ENCODE measurements at places on chromosomes 12 and 14. TPM values are rescaled to one million over a fixed set of nuclear protein-coding genes. Genes with fewer than 3 reads are reported as not detected.
A peak's percentile ranks its signal among the peaks of the same experiment; 100 is the strongest.

Gene HOXC4
- not detected for total RNA-seq

Gene OTUB2
- total RNA-seq, result 2.2 TPM

DNA sequence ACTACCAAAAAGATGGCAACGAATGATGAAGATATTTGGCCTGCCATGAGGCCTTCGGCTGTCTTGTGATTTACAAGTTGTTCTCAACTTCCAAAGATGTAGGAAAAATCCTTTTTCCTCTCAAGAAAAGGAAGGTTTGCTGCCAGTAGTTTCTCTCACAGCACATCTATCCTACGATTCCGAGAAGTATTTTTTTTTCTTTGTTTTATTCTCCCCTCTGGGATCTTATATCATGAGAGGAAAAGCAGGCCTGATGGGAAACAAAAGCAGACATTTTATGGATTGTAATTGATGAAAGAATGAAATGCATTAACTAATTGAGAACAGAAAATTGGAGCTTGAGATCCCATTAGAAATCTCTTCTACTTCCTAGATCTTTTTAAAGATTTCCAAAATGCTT is 1197.9 kb upstream of the SEL1L start:
- no peaks in the 10 kb centered on the region for H3K27me3 ChIP-seq
- H3K4me1 ChIP-seq, result no peaks in the 10 kb centered on the region
- no peak for DNase-seq
- H3K36me3 ChIP-seq, result no peaks in the 10 kb centered on the region
- no peak overlapping the region for H3K27ac ChIP-seq

DNA sequence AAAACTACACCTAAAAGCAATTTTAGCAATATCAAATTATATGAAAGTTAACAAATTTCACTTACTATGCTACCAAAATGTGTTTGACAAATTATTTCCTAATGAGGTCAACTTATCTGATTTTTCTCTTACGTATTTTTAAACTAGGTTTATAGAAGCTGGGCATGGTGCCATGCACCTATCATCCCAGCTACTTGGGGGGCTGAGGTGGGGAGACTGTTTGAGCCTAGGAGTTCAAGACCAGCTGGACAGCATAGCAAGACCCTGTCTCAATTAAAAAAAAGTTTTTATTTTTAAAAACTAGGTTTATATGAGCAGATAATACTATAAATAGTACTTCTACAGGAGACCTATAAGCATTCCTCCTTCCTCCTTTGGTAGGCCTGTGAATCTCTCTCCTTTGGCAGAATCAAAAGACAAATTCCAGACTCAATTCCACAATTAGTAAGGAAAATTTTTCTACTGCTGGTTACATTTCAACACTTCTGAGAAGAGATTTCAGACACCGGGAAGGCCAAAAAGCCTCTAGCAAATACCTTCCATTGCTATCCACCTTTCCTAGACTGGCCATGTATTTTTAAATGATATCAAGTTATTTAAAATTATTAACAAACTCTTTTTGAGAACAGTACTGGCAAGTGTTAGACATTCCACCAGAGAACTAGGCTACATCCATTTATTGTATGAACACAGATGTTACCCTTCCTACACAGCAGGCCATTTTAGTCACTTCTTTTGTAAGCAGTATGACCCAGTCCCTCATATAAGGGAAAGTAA is 34.4 kb downstream of the CDK17 start:
- H3K36me3 ChIP-seq, result 0 out of 2 replicates have a peak, but pooled peaks cover 1% of the 10 kb centered on the region
- H3K27ac ChIP-seq, result no peak overlapping the region
- no peak overlapping the region for H3K4me3 ChIP-seq
- no peak for DNase-seq
- peaks cover 8% of the 10 kb centered on the region for H3K4me1 ChIP-seq

- H3K4me1 ChIP-seq, result no peaks in the 10 kb centered on the region
- no peaks in the 10 kb centered on the region for H3K27me3 ChIP-seq
- no peak overlapping the region for H3K27ac ChIP-seq
- DNase-seq, result peak; percentile 38
- H3K4me3 ChIP-seq, result no peak overlapping the region
- no peaks in the 10 kb centered on the region for H3K36me3 ChIP-seq
Measured at GRCh38 chr14:68297876-68298468, 478.4 kb downstream of the RAD51B start.

DNA sequence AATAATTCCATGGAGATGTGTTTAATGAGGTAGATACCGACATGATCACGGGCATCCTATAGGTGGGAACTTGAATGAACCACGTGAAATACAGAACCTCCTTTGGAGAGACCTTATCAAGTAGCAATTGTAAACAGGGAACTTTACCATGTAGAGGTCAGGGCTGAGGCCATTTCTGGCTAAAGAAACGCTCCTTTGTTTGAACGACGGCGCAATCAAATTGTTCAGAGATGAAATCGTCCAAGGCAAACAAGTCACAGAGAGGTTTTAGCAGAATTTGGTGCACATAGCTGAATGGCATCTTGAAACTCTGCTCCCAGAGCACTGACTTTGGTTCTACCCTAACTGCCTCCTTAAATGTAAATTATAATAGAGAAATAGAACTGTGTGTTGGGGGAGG is 9.8 kb downstream of the PRIMA1 start:
- no peaks in the 10 kb centered on the region for H3K36me3 ChIP-seq
- no peak for DNase-seq
- H3K27ac ChIP-seq, result no peak overlapping the region
- H3K4me3 ChIP-seq, result no peak overlapping the region
- no peaks in the 10 kb centered on the region for H3K4me1 ChIP-seq

DNA sequence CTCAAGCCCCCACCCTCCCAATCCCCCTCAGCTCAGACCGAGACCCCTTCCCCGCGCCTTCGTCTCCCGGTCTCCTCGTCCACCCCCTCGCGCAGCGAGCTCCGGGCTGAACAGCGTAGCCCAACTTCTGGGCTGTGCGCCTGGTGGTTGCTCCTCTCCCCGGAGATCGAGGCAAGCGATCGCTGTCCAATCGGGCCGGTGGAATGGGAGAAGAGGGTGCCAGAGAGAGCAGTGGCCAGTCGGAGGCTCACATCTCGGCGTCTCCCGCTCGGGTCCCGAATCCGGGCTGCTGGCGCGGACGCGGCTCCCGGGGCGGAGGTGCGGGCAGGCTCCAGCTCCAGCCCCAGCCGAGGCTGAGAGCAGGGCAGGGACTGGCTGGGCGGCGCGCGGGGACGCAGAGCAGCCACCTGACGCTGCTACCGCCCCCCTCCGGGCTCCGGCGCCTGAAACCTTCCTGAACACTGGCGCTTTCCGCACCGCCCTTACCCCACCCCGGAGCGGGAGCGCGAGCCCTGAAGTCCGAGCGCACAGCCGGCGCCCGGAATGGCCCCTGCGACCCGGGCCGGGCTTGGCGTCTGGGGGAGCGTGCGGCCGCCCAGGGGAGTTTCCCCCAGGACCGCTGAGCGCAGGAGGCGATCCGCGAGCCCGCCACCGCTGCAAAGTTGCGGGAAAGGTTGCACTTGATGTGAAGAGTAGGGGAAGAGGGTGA is 508 bp upstream of the KCNH5 start:
- H3K36me3 ChIP-seq, result no peaks in the 10 kb centered on the region
- peak overlapping the region; percentile 48 for H3K4me3 ChIP-seq
- peaks cover 2% of the 10 kb centered on the region for H3K4me1 ChIP-seq

GRCh38 chr14:92774572-92774971 is 19.5 kb upstream of the GOLGA5 start:
- no peaks in the 10 kb centered on the region for H3K4me1 ChIP-seq
- H3K4me3 ChIP-seq, result no peak overlapping the region
- peaks cover 11% of the 10 kb centered on the region for H3K27me3 ChIP-seq
- DNase-seq, result no peak

DNA sequence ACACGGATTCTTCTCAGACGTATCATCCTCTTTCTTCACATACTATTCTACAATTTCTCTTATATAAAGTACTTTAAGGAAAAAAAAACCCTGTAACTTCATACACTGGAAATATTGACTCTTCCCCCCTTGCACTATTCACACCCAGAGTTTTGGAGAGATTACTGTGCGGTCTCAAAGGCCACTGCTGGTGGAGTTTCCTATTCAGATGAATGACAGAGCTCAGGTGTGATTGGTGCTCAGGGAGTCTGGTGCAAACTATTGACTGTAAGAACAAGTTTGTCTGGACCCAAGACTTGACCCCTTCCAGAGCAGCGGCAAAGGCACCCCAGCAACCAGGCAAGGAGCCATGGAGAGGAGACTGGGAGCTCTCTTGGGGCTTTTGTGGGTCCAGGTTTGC is 187.5 kb upstream of the OR4E1 start:
- H3K36me3 ChIP-seq, result no peaks in the 10 kb centered on the region
- H3K27me3 ChIP-seq, result no peaks in the 10 kb centered on the region
- no peaks in the 10 kb centered on the region for H3K4me1 ChIP-seq
- no peak for DNase-seq
- no peak overlapping the region for H3K27ac ChIP-seq
